ENCODE measurements at places on chromosomes 16 and 17.

DNA sequence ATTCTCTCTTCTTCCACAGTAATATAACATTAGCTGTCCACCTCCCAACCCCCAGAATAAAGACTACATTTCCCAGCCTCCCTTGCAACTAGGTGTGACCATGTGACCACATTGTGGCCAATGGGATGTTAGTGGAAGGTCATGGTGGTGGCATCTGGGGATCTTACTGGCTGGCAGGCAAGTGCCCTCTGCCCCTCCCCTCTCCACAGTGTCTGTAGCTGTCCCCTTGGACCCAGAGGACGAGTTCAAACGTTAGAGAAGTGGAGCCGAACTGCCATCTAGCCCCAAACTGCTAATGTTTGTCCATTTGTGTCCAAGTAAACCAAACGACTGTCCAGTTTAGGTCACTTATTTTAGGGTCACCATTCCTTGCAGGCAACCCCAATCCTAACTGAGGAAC lies 26.6 kb upstream of the KCNG4 start:
- no peak for DNase-seq

- no peak for DNase-seq
Observed at GRCh38 chr17:13425390-13425789, 176.3 kb downstream of the HS3ST3A1 start.

DNA sequence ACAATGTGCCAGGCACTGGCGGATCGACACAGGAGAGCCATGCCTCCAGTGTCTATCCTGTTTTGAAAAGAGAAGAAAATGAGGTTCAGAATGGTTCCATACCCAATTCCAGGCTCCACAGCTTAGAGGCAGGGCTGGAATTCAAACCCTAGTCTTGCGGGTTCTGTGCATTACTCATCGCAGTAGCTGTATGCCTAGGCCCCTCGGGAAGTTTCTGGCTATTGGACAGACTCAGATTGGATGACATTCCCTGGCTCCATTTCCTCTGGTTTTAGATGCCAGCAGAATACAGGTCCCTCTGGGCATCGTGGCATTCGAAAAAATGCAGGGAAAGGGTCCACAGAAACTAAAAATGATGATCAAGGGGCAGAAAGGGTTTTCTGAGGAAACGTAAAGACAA lies 184.7 kb downstream of the COPRS start:
- DNase-seq: no peak

GRCh38 chr17:8151120-8151640 lies 1.0 kb downstream of the PER1 start:
- peak; percentile 74 for DNase-seq

GRCh38 chr17:28871056-28871579 lies 16.3 kb downstream of the ERAL1 start:
- DNase-seq: no peak

DNA sequence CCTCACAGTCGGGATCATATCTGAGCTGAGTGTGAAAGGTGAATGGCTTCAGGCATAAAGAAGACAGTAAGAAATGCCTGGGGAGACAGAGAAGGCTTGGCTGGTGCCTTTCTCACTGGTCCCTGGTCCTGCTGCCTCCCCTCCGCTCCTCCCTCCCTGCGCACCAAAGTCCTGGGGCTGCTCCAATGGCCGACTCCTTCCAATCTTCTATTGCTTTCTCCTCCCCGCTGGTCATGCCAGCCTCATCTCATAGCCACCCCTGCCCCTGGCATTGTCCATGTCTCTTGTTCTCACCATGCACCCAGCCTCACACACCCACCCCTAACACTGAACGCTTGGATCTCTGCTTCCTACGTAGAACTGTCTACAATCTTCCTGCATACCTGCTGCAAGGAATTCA lies 18.0 kb downstream of the TLE7 start:
- no peak for DNase-seq

DNA sequence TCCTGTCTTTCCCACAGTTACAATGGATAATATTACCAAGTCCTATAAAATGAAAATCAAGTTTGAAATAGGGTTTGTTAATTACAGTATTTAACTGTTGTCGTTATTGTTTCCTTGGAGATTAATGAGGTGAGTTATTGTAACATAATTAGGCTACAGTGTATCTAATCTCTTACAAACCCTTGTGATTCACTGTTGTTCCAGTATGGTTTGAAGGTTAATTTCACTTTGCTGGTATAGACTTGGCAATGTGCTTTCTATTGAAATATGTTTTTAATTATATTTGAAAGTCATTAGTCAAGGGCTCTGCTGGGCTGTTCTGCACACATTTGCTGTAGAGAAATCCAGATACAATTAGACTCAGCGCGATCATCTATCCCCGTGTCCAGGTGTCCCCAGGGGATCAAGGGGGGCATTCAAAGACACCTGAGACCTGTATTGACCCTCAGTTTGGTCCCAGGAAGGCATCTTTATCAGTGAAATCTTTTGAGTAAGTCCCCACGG lies 624.6 kb upstream of the EEF2KMT start:
- DNase-seq: no peak

DNA sequence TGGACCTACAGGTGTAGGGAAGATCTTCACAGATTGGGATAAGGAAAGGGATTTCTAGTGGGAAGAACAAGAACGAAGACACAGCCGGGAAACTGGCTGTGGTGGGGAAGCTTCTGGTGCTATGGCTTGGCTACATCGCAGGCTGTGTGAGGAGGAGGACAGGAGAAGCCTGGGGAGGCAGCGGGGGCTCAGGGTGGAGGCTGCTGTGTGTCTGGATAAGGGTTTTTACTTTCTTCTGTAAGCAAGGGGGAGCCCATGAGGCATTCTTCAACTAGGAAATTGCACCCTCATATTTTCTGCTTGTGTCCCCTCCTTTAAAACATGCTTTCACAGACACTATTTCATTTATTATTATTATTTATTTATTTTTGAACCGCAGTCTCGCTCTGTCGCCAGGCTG lies 2.9 kb upstream of the RHBDF2 start:
- no peak for DNase-seq

DNA sequence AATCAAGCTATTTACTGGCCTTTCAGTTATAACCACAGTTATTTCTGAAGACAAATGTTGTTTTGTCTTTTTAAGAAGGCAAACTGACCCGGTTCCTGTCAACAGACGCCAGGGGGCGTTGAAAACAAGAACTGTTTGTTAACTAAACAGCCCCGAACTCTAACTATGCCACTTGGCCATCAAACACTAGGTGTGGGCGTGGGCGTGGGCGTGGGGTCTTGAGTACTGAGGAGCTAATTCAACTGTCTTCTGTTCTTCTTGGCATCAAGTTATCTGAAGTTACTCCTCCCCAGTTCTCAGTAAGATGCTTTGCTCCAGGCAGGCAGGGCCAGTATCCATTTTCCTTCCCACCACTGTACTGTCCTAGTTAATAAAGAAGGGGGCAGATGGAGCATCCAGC lies 63.3 kb upstream of the MTMR4 start:
- peak; percentile 20 for DNase-seq

DNA sequence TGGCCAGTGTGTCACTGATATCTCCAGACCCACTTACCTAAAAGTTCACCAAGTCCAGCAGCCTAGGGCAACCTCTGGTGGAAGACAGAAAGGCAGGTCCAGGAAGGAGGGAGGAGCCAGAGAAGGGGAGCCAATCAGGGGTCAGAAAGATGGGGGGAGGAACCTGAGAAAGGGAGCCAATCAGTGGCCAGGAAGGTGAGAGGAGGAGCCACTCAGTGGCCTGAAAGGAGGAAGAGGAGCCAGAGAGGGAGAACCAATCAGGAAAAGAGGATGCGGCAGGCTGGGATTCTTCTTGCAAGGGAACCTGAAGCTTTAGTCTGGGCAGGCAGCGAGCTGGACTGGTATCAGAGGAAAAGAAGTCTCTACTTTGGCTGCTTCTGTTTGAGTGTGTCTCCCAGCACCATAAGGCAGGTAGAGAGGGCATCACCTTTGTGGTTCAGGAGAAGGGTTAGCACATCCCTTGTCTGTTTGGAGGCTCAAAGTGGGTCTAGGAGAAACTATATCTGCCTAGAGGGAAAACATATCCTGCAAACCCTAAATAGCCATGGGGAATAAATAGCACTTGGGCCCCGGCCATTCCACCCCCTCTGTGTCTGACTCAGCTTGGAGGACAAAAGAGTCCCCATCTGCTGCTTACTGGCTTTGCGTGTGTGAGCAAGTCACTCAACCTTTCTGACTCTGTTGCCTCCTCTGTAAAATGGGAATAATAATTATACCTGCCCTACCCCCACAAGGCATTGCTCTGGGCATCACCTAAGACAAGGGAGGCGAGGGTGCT lies 43.4 kb upstream of the CRHR1 start:
- DNase-seq: peak; percentile 7

DNA sequence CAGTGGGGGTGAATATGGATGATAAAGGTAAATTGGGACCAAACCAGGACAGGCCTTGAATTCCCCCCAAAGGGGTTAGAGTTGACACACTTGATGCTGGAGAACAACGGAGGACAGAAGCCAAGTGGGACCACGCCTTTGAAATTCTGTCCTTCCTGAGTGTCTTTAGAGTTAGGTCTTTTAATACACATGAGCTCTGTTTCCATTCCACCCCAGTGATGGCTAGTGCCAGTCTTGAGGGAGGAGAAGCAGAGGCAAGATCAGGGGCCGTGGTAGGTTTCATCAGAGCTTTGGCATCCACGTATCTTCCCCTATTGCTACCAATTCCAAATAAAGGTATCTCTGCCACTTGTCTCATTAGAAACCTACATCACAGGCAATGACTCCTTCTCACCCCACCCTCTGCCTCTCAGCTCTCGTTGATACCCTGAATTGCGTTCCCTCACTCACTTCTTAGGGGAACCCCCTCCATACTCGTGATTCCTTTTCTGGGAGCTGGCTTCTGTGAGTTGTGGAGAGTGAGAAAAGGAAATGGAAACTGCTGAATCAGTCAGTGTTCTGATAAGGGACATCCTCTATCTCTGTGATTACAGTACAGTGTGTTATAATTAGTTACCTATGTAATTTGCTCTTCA lies 2.4 kb upstream of the CCL3L1 start:
- DNase-seq: no peak

DNA sequence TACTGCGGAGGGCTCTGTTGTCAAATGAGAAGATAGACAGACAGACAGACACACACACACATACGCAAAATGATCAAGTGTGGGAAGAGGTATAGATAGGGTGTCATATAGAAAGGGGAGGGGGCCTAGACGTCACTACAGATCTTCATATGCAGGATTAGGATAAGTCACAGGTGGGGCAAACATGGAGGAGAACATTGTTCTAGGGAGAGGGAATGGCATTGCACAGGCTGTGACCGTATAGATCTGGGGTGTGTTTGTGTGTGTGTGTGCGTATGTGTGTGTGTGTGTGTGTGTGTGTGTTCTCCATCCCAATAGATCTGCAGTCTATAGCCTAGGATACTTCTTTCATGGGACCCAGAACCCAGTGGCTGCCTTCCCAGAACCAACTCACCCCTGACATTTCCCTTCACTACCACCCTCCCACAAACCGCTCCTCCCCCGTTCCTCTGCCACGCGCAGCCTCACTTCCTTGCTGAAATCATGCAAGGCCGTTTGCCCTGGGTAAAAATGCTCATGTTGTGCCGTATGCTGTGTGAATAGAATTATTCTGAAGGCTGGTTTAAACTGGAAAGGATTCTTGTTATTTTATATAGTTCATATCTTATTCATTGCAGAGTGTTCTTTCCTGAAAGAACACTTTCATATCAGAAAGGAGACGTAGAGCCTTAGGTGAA lies 50.5 kb upstream of the CCL1 start:
- no peak for DNase-seq

- no peak for DNase-seq
Observed at GRCh38 chr17:4019275-4019674, 55.0 kb upstream of the ATP2A3 start.

GRCh38 chr16:3467921-3468320 lies 24.4 kb downstream of the NAA60 start:
- no peak for DNase-seq

DNA sequence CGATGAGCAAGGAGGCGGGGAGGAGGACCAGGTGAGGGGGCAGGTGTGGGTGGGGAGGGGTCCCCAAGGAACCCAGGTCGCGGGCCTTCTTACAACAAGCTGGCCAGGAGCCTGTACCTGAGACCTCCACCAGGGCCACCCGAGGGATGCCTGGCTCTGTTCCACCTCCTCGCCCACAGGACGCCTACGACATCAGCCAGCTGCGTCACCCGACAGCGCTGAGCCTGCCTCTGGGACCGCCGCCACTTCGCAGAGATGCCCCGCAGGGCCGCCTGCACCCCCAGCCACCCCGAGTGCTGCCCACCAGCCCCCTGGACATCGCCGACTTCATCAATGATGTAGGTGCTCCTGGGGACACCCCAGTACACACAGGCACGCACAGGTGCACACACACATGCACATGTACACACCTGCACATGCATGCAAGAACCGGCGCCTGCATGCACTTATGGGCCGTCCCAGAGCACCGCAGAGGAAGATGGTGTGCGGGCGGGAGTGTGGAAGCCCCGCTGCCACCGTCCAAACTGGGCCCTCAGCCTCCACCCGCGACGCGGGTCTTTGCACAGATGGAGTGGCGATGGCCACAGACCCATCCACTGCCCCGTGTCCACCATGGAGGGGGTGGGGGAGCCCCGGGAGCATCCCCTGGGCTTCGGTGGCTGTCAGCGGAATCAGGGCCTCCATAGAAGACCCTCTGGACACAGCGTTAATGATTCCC lies 6.6 kb downstream of the SLC22A31 start:
- DNase-seq: no peak

DNA sequence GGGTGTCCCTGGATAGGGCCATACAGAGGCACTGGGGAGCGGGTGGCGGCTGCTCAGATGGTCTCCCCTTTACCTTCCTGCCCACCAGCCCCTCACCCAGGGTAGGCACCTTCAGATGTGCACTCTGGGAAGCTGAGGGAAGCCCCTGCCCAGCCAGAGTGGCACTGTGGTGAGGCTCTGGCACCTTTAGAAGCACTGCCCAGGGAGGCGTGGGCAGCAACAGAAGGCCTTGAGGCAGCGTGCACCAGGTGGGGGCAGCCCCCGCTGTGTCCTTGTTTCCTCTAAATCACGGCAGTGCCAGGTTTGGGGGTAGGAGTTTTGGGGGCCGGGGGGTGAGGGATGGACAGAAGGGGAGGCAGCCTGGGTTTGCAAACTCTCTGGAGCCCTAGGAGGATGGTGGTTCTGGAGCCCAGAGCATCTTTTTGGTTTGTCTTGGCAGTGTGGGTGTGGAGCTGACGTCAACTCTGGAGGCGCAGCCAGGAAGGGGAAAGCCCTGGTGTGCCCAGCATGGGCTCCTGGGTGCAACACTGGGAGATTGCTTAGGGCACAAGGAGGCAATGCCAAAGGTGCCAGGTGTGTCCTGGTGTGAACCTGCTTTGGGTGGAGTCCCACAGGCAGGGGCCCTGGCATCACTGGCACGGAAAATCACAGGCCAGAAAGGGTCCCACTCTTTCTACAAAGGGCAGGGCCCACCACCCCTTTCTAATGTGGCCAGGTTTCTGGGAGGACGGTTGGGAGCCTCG lies 23.1 kb upstream of the CDC42EP4 start:
- DNase-seq: no peak

DNA sequence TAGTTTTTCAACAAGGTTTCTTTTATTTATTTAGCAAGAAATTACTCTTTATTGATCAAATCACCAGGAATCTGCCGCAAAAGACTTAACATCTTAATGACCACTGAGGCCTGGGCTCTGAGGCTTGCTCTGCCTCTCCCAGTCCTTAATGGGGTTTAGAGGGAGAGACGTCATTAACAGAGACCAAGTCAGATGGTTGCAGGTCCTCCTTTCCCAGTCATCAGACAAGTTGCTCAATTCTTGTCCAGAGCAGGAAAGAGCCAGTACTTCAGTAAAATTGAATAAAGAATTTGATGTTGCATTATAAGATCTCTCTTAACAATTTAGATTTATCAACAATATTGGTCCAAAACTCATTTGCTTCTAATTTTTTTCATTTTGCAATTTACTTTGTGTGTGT lies 2.0 kb downstream of the SEPHS2 start:
- no peak for DNase-seq

All from stimulated activated CD4-positive, alpha-beta T cell treated with anti-CD3 and anti-CD28 coated beads, Interleukin-12 subunit alpha, Interleukin-12 subunit beta, amount 100 ng/mL, for 24 hours (primary cell).